Non-pigmented ciliary epithelial cell (primary cell): ENCODE measurements at places on chromosomes 2 and 18.

- DNase-seq = no peak
These were observed 377.4 kb upstream of the DSEL start for GRCh38 chr18:67893916-67894315.

DNA sequence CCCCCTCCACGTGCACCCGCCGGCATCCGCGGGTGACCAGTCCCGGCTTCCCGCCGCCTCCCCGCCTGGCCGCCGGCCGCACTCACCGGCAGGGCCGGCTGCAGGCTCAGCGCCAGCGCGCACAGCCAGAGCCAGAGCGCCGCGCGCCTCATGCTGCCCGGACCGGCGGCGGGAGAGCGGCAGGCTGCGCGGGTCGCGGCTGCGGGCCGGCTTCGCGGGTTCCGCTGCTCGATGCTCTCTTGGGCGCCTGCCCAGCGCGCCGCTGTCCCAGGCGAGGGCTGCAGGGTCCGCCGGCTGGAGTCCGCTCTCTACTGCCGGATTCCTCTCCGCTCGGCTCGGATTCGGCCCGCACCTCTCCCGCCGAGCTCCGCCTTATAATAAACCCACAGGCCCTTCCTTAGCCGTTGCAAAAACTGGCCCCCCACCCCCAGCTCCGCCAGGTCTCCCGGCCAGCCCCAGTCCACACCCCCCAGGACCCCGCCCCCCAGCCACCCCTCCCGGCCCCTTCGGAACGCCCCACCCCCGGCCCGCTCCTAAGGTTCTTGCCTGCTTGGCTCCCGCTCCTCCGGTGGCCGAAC is at the start of gene SDC1:
Gene SDC1, minus strand, starts transcription at position 415 of the 578 bp plus-strand sequence. Its CDS starts 263 bp downstream, at position 152.
- no peak for DNase-seq

- DNase-seq = no peak
These were observed 312.4 kb upstream of the MEIS1 start for GRCh38 chr2:66122516-66122915.

- DNase-seq = no peak
These were observed 78.9 kb downstream of the SKA1 start for GRCh38 chr18:50453732-50454131.
